ENCODE measurements at places on chromosomes 16 and 17.

- no peak for DNase-seq
Measured at GRCh38 chr17:27477050-27477888, 21.0 kb downstream of the KSR1 start.

DNA sequence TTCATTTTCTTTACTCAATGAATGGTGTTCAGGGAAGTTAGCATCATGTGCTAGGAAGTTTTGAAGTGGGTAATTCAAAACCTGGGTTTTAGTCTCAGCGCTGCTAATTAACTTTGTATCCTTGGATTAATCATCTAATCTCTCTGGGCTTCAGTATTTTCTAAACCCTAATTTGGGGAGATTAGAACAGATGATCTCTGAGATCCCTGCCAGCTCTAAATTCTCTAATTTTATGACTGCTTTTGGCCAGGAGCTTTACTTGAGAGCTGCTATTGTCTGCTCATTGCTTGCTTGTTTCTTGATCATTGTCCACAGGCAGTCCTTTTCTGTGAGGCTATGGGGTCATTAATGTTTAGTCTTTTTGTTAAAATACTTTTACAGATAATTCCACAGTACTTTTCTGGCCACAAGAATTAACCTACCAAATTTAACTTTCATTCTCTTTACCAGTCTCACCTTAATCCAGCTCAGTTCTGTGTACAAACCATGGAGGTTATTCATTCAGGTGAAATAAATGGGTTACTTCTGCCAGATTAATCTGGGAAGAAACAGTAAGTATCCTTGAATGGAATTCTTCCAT is 28.4 kb upstream of the VWA3A start:
- no peak for DNase-seq

DNA sequence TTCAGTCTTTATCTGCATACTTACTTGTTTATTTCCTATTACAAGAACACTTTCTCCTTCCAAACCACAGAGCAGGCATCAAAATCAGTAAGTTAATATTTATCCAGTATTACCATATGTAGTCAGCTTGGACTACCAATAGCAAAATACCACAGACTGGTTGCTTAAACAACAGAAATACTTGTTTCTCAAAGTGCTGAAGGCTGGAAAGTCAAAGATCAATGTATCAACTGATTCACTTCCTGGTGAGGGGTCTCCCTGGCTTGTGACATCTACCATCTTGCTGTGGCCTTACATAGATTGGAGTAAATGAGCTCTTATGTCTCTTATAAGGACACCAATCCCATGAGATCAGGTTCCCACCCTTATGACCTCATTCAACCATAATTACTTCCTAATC is 2.6 kb downstream of the STXBP4 start:
- no peak for DNase-seq

- DNase-seq = no peak
Measured at GRCh38 chr16:75506574-75506973, 11.3 kb upstream of the CHST6 start.

- no peak for DNase-seq
Measured at GRCh38 chr16:72024862-72025382, 16.4 kb downstream of the DHODH start.

DNA sequence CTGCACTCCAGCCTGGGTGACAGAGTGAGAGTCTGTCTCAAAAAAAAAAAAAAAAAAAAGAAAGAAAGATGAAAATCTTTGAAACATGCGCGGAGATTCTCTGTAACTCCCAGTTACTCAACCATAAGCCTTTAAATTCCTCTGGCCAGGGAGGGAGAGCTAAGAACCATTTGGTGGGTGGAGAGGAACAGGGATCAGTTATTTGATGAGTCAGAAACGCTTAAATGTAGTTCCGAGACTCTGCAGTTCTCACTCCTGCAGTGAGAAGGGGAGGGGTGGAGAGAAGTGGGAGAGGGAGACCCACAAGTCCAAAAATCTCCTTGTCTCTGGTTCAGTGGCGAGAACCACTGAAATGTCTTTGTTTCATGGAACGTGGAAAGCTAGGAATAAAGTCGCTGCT is 266.7 kb downstream of the SOX9 start:
- DNase-seq = no peak

DNA sequence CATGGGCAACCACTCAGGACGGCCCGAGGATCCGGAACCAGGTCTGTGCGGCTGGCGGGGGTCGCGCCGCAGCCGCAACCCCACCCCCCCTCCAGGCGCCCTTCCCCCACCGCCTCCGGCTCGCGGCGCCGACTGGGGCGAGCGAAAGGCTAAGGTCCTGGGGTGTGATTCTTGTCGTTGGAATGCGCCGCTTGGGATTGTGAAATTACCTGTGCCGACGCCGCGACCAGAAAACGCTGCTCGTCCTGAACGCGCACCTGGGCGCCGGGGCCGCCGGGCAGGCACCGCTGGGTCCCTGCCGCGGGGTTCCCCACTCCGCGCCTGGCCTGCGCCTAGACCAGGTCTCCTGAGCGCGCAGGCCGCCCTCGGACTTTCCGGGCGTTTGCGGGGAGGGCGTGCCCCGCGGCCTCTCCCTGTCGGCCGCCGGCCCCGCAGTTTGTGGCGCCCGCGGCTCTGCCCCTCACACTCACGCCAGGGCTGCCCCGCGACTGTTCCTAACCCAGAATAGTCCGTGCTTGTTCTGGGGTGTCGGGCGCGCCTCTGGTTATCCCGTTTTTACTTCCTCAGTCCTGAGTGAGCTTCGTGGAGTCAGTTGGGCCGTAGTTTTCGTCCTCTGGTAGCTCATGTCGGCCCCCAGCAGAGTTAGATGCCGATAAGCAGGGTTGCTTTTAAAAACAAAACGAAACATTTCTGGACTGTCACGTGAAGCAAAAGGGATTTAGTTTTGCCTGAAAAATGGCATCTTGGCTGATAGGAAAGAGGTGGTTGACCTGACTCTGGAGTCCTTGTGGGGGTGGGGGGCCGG is 147.2 kb downstream of the SPECC1 start:
- DNase-seq = peak; percentile 76

GRCh38 chr17:62871291-62871690 is 63.2 kb upstream of the MARCHF10 start:
- DNase-seq = no peak

- no peak for DNase-seq
Measured at GRCh38 chr16:50708373-50709060, 15.1 kb downstream of the NOD2 start.

DNA sequence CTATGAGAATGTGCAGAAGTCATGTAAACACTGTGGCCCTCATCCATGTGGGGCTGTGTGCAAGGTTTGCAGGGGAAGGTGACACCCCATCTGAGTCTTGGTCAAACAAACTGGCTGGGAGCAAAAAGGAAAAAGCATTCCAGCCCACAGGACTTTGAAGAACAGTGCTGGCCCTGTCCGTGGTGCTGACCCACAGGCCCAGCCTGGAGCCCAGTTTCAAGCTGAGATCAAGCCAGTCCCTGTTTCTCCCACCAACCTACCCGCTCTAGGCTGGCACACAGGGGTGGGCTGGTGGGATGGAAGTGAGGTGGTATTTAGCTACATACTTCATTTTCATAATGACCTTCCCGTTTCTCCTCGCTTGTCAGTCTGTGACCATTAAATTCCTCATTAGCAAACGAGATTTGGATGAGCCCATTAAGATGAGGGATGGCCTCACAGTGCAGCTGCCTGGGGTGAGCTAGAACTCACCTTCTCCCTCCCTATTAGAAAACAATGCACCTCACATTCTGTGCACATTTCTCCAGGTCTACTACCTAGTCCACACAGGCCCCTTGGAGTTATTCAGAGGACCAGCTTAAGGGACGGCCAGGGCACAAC is 12.6 kb upstream of the RPL38 start:
- DNase-seq = no peak

DNA sequence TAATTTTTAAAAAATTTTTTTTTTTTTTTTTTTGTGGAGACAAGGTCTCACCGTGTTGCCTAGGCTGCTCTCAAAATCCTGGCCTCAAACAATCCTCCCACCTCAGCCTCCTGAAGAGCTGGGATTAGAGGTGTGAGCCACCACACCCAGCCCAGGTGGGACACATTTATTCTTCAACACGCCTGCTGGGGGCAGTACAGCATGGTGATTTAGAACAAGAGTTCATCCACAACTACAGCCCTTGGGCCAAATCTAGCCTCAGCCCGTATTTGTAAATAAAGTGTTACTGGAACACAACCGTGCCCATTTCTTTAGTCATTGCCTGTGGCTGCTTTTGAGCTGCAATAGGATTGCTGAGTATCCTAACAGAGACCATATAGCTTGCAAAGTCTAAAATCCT is 92.8 kb downstream of the KATNIP start:
- DNase-seq = no peak

- no peak for DNase-seq
Measured at GRCh38 chr17:15436473-15437302, 30.7 kb downstream of the CDRT4 start.

DNA sequence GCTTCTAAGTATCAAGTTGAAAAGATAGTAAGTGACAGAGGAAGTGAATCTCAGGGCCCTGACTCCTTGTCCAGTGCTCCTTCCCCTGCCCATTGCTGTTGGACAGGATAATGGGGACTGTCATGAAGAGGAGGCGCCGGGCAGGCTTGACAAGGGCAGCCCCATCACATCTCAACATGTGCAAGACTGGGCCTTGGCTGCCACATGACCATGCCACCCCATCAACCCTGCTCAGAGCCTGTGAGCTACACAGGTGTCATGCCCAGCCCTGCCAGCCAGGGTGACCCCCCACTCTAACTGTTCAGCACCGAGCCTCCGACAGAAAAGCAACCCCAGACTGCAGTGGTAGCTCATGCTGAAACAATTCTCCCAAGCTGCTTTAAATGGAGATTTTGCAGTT is 171.6 kb downstream of the C16orf78 start:
- no peak for DNase-seq

DNA sequence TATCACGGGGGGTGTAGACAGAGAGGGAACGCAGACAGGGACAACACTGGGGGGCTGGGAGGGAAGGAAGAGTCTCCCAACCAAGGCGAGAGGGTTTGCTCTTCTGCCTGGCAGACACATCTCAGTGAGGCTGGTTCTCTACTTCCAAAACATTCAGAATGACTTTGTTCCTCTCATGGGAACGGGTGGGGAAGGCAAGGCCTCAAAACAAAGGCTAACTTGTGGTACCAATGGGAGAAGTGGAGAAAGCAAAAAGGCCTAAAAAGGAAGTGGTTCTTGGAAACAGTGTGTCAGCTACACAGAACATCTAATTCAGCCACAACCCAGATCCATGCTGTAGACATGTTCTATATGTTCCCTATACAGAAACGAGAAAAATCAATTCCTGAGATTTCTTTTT is 7.5 kb downstream of the FLOT2 start:
- DNase-seq = no peak

DNA sequence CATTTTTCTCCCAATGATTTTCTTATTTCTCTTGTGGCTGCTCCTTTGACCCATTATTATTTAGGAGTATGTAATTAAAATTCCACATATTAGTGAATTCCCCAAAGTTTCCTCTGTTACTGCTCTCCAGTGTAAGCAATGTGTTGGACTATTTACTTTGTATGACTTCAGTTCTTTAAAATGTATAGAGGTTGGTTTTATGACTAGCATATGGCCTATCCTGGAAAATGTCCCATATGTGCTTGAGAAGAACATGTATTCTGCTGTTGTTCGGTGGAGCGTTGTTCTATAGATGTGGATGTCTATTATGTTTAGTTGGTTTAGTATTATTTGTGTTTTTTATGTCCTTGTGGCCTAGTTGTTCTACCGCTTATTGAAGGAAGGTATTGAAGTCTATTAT is 6.0 kb upstream of the NT5M start:
- DNase-seq = no peak

DNA sequence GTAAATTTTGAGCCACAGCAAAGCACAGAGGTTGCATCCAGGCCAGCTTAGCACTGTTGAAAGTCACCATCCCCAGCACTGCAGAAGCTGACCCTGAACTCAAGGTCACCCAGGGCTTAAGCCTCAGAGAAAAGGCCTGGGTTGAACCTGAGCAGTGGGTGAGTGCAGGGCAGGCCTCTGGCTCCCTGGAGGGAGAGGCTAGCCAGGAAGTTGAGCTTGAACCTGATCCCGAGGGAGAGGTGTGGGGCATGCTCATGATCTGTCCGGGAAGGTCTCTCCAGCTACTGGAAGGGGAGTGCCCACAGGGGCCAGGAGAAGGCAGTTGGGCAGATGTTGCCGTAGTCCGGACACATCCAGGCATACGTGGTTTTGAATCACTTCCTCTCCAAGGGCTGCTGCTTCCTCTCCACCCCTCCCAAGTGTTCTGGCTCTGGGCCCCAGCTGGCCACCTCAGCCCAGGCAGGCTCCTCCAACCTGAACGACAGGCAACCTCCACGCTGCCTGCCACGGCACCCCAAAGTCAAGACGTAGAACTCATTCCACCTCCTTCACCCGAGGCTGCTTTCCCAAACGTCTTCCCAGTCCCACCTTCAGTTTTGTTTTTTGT is 18.4 kb downstream of the CARHSP1 start:
- peak; percentile 36 for DNase-seq

- DNase-seq = no peak
Measured at GRCh38 chr16:14283786-14284185, 212.7 kb downstream of the MRTFB start.

DNA sequence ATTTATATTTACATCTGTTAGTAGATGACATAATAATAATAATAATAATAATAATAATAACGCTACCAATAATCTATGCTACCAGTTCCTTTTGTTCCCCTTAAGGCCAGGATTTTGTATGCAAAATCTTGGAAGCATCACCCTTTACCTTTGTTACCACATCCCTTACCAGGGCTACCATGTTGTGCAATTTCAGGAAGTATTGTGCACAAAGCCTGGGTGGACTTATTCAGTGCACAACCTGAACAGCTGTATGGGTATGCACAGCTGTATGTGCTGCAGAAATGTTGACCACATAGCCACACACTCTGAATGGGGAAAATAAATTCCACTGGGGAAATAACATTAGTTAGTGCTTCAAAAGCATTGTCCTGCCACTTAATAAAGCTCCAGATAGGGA is 19.9 kb upstream of the CALB2 start:
- DNase-seq = no peak

- peak; percentile 62 for DNase-seq
Measured at GRCh38 chr17:64938925-64939474, 19.7 kb upstream of the LRRC37A3 start.

- DNase-seq = no peak
Measured at GRCh38 chr17:1227917-1228780, 42.1 kb upstream of the BHLHA9 start.

GRCh38 chr16:12494661-12495060 is 309.0 kb downstream of the CPPED1 start:
- no peak for DNase-seq

DNA sequence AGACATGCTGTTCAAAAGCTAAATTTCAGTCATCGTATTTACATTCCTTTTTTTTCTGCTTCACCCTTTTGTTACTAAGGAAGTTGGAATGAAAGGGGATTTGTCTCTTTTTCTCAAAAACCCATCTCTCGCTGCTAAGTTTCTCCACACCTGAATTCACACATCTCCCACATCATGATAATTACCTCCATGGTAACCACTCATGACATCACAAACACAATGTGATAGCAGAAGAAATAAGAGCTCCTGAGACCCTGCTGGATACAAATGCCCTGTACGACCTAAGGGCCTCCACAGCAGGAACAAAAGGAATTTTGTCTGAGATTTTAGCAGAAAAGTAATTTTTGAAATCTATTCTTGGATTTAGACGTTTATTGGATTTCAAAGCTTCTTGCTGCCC is 82.6 kb upstream of the GNAO1 start:
- no peak for DNase-seq

GRCh38 chr16:73129455-73129854 is 81.5 kb upstream of the ZFHX3 start:
- DNase-seq = no peak

GRCh38 chr16:2825906-2826305 is 4.2 kb upstream of the ZG16B start:
- no peak for DNase-seq
